ENCODE measurements at places on chromosomes 6 and 20.
A peak's percentile ranks its signal among the peaks of the same experiment; 100 is the strongest.

- no peak for DNase-seq
Measured at GRCh38 chr6:121639021-121639420, 203.6 kb downstream of the GJA1 start.

DNA sequence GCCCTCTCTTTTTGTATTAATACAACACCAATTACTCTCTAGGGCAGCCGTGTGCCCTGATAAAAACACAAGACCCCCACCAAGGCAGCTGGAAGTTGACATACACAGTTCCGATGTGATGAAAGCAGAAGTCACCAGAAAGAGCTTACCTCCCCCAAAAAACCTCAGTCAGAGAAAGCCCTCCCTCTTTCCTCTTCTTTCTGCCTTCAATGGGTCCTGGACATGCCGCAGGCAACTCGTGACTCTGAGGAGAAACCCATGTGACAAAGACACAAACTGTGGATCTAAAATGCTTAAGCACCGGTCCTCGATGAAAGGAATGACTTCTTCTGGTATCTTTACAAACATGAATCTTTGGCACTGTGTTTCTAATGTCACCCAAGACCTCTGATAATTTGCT, 117.7 kb upstream of the CCDC28A start:
- DNase-seq, result no peak

- no peak for DNase-seq
Measured at GRCh38 chr20:47232518-47232917, 124.0 kb downstream of the ZMYND8 start.

- no peak for DNase-seq
Measured at GRCh38 chr20:22904905-22905304, 130.2 kb upstream of the SSTR4 start.

DNA sequence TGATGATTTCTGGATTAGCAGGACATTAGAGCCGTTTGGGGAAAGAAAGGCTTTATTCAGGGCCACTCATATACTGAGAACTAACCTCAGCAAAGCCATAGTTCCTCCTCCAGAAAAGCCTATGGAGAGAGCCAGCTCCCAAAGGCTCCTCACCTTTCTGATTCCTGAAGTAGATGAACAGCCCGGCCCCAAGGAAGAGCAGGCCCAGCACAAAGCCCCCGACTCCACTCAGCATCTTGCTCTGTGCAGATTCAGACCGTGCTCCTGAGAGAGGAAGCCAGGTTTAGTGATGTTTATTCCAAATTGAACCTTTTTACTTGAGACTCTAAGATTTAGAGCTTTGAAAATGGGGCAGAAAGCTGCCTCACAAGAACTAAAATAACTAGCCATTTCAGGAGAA, 9.1 kb downstream of the HLA-DRB1 start:
- no peak for DNase-seq

DNA sequence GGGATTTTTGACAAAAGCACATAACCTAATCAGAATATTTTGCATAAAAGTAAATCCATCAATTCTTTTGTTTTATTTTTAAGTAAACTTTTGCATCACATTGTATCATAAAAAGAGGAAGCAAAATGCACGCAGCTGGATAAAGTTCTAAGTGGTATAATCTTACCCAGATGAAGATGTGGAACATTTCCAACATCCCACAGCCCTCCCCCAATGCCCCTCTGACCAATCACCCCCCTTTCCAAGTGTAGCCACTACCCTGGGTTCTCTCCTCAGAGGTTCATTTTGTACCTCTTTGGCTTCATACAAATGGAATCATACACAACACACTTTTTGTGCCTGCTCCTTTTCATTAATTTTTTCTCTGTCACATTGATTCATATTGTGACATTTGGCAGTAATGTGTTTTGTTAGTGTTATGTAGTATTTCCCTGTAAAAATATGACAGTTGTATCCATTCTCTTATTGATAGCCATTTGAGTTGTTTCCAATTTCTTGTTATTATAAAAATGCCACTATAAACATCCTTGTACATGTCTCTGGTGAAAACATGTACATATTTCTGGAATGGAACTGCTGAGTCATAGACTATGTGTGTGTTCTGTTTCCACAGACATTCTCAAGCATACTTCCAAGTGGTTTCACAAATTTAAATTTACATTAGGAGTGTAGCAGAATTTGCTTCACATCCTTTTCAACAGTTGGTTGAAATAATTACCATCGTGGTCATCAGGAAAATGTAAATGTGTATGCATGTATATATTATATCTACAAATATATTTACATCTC, 92.9 kb upstream of the SYNDIG1 start:
- DNase-seq, result no peak

DNA sequence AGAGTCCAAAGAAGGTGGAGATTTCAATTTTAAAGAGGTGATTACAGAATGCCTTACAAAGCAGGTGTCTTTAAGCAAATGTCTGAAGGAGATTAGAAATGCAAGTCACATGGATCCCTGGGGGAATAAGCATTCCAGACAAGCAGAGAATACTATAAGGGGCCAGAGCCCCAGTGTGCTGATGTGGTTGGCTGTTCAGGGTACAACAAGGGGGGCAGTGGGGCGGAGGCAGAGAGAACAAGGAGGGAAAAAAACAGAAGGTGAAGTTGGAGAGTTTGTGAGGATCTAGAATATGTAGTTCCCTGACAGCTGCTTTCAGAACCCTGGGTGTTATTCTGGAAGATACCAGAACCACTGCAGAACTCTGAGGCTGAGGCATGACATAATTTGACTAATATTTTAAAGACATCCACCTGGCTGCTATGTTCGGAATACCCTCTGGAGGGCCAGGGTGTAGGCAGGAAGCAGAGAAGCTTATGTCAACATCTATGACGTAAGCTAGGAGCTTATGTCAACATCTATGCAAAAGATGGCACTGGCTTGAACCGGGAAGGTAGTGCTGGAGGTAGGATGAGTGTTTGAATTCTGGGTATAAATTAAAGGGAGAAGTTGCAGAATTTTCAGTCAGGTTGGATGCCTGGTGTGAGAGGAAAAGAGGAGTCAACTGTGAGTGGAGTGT, 276.3 kb upstream of the AGPAT4 start:
- DNase-seq, result no peak

- DNase-seq, result no peak
Measured at GRCh38 chr6:158772851-158773371, 46.3 kb downstream of the EZR start.

DNA sequence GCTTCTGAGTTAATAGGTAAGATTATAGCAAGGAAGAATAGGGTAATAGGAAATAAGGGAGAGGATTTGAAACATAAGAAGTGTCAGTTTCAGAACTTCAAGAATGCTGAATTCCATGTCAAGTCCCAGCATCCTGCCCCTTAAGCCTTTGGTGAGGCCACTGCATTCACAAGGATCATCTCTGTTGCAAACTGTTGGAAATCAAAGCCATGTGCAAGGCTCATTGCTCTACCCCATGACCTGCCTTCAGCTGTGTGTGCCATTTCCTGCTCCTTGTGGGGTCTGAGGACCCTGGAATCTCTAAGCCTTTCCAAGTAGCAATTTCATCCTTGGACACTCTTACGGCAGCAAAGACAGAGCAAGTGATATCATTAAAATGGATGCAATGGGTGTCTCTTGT, 203.0 kb downstream of the CDC5L start:
- DNase-seq, result no peak

GRCh38 chr6:160447350-160447749, 99.2 kb downstream of the SLC22A3 start:
- DNase-seq, result no peak

- DNase-seq, result no peak
Measured at GRCh38 chr6:161761966-161762365, 488.1 kb upstream of the AGPAT4 start.

GRCh38 chr20:45368221-45368980, 5.4 kb downstream of the SYS1 start:
- DNase-seq, result no peak

- DNase-seq, result no peak
Measured at GRCh38 chr6:83844170-83844569, 9.0 kb upstream of the RIPPLY2 start.

DNA sequence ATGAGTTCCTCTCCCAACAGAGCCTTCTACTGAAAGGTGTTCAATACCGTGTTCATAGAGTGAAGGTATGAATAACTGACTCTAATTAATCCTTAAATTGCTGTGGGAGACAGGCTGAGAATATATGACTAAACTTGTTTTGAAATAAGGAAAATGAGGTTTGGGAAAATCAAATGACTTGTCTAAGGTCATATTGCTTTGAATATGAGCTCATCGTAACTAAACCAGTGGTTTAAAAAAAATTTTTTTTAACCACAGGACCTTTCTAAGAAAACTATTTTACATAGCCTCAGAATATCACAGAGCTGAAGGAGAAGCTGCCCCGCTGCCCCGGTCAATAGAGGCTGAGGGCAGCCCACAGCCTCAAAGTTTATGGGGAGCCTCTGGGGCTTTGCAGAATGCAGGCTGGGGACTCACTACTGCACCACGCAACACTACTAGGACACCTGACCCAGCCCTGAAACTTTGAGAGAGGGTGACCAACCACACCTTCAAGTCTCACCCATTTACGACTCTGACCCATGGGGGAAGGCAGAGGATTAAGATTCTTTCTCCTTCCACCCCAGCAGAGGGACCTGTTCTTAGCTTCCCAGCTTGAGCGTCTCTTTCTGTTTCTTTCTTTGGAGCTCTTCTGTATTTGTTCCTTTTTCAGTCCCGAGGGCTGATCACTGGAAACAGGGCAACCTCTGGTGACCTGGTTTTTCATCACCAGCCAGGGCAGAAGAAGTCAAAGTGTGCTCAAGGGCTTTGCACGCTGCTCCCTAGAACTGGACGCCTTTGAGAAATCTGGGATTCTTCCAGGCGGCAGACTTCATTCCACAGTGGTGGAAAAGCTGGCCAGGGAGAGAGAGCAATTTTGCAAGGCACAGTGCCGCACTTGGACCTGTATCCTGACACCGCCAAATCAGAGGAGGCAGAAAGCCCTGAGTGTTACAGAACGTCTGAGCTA, 220.2 kb downstream of the ATXN1 start:
- no peak for DNase-seq

GRCh38 chr6:17932330-17932852, 55.0 kb downstream of the KIF13A start:
- no peak for DNase-seq

GRCh38 chr6:85580118-85580877, 13.4 kb downstream of the SNX14 start:
- no peak for DNase-seq

GRCh38 chr20:61704661-61705060, 361.0 kb downstream of the TAF4 start:
- DNase-seq, result no peak

- DNase-seq, result no peak
Measured at GRCh38 chr20:62530643-62531032, 54.8 kb upstream of the GATA5 start.

DNA sequence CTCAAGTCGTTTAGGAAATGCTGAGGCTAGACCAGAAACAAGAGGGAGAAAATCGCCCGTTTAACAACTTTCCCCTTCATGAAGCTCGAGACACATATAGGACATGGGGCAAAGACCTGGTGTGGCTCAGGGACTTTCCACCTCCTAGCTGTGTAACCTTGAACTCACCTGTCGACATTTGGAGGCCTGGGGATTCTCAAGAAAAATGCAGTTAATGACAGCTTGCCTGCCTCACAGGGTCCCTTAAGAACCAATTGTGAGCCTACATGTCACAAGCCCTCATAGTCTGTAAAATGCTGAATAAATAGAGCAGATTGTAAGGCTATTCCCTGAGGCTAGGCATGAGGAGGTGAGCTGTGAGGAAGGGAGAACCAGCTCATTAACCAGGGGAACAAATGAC, 35.1 kb downstream of the MGME1 start:
- no peak for DNase-seq

- DNase-seq, result no peak
Measured at GRCh38 chr6:76742919-76743318, 670.5 kb upstream of the IMPG1 start.

- DNase-seq, result no peak
Measured at GRCh38 chr6:34315780-34316179, 67.0 kb upstream of the SMIM29 start.

DNA sequence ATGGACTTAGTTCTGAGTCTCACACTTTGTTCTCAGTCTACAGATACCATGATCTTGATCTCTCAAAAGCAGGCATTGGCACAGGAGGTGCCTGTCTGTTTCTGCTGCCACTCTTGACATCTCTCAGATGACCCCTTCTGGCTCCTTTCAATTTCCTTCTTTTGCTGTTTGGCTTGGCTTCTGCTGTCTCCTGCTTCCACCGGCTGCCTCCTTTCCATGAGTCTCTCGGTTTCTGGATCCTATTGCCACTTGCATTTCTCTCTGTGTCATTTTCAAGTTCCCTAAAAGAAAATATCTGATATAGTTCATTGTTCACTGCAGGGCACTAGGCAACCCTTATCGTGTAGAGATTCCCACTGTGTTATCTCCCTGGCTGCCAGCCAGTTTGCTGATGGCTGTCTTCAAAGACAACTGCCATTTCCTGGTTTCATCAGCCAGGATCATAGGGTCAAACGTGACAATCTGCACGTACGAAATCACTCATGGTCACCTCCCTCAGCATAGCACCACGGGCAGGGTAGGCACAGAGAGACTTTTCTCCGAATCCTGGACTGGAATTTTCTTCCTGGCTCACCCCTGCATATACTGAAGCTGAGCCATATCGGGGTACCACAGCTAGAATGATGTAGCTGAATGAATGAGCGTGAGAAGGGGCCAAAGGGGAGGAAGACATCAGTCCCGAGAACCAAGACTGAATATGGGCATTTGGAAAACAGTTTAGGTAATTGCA, 144.6 kb upstream of the TMEM170B start:
- DNase-seq, result no peak

DNA sequence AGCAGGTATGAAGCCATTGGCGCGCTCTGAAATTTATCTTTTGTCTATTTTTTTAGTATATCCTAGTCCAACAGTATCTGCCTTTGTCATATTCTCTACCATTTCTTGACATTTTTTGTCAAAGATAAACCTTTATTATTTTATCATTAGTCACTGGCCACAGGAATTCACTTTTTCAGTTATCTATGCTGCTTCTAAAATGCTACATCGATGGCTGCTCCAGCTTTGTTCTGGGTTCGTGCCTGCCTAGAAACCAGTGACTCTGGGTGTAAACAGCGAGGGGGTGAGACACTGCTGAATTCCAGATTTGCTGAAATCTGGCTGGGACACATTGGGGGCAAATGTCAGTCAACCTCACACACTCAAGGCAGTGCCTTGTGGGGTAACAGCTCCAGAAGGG, 193.4 kb downstream of the CDC5L start:
- peak; percentile 36 for DNase-seq

DNA sequence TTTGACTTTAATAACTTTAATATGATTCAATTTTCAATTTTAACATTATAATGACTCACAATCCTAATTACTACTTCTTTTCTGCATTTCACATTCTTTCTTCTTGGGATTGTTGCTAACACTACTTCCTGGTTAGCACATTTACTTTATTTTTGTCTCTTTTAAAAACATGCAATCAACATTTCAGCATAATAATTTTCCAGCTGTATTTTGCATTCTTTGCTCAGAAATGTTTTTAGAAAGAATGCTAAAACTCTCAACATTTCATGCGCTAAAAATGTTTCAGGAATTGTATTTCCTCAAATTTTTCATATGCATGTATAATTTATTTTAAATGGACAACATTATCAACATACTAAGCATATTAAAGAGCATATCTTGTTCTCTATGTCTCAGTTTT, 1302.1 kb upstream of the GJE1 start:
- no peak for DNase-seq
